ENCODE measurements at places on chromosomes 4 and X.

GRCh38 chrX:10393899-10394298 lies 226.5 kb downstream of the MID1 start:
- DNase-seq = no peak

DNA sequence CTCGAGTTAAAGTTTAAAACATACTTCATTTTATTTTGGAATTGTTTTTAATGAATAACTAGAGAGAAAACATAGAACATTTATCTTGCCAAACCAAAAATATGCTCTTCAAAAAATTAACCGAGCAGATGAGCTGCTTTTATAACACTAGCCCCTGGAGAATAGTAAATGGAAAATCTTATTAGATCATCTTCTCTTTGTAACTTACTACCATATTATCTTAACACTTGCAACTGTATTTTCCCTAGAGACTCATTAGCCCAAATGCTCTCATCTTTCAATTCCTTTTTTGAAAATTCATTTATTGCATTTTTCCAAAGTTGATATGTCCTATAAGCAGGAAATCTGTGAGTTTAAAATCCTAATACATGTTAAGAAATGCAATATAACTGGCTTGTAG lies 143.3 kb downstream of the CAMK2D start:
- no peak for DNase-seq

DNA sequence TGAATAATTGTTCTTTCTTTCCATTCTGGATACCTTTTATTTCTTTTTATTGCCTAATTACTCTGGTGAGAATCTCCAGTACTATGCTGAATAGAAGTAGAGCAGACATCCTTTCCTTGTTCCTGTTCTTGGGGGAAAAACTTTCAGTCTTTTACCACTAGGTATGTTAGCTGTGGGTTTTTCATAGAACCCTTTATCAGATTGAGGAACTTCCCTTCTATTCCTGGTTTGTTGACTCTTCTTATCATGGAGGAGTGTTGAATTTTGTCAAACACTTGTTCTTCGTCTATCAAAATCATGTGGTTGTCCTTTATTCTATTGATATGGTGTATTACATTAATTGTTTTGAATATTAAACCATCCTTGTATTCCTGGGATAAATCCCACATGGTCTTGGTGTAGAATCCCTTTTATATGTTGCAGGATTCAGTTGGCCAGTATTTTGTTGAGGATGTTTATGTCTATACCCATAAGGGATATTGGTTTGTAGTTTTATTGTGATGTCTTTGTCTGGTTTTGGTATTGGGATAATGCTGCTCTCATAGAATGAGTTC lies 23.6 kb downstream of the SH3BP2 start:
- no peak for DNase-seq

- DNase-seq = no peak
Observed at GRCh38 chr4:171279131-171279530, 534.1 kb upstream of the GALNTL6 start.

DNA sequence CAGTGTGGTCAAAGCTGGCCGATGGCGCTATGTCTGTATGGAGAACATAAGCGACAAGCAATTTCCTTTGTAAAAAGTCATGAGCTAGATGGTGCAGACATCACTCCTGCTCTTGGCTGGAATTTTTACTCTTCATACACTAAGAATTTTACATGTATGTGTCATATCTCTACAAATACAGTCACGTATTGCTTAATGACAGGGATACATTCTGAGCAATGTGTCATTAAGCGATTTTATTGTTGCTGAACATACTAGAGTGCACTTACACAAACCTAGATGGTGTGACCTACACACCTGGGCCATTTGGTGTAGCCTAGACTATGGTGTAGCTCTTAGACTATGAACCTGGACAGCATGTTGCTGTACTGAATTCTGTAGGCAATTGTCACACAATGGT lies 185.4 kb downstream of the SOWAHB start:
- DNase-seq = no peak

DNA sequence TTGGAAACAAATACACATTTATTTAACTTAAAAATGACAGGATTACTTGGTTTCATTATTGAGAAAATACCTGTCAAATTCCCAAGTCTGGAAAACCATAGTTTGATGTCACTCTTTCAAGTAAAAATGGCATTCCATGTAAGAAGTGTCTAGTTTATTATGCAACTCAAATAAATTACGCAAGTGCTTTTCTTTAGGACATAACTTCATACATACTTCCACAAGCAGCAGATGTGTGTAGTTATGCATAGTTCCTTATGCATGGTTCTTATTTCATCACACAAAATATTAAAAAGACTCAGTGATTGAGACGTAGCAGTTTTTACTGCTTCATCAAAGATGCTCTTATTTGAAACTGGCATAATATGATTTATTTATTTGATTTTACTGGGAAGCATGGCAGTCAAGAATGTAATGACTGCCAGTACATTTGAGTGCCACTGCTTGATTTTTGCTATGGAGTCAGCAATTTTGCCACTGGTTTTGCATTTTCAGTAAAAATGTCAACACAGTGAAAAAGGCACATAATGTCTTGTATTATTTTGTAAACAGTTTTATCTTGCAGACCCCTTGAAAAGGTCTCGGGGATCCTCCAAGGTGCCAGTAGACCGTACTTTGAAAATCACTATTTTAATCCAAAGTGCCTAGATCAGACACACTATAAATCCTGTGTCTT lies 62.1 kb downstream of the CLCN3 start:
- DNase-seq = no peak

DNA sequence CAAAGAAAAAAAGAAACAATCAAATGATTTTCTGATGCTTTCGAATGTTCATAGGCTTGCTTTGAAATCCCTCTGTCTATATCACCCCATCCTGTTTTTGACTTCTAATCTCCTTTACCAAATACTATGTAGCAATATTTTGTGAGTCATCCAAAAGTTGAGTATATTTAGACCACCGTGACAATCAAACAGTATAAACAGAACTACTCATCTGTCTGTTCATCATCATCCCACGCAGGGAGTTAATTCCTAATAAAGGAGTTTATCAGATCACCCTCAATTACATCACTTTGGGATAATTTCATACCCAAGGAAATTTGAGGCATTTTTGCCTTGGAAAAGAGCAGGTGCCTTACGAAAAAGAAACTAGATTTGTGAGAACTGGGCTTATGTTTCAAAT lies 212.9 kb downstream of the CBR4 start:
- DNase-seq = no peak

DNA sequence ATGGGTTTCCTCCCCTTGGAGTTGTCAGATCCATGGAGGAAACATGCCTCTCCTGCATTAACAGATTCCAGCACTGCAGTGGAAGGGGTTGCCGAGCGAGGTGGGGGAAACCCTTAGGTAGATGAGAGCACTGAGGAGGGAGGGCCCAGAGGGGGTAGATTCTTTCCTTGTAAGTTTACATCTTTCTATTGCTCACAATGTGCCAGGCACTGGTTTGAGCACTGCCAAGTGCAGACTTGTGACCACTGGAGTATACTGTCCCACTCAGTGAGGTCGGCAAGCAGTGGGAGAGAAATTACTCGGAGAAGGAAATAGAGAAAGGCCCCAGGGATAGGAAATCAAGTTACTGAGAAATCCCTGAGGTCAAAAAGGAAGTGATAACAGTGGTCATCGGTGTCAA lies 27.8 kb upstream of the TMEM154 start:
- no peak for DNase-seq

- DNase-seq = no peak
Observed at GRCh38 chr4:123297836-123298235, 98.8 kb upstream of the SPRY1 start.

DNA sequence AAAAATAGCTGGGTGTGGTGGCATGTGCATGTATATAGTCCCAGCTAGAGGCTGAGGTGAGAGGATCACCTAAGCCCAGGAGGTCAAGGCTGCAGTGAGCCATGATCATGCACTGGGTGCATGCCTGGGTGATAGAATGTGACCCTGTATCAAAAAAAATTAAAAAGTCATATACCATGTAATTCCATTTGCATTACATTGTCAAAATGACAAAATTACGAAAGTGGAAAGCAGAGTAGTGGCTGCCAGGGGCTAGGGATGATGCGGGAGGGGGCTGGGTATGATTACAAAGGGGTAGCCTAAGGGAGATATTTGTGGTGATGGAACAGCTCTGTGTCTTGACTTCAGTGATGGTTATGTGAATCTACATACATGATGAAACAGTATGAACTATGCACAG lies 97.8 kb downstream of the KDR start:
- no peak for DNase-seq

DNA sequence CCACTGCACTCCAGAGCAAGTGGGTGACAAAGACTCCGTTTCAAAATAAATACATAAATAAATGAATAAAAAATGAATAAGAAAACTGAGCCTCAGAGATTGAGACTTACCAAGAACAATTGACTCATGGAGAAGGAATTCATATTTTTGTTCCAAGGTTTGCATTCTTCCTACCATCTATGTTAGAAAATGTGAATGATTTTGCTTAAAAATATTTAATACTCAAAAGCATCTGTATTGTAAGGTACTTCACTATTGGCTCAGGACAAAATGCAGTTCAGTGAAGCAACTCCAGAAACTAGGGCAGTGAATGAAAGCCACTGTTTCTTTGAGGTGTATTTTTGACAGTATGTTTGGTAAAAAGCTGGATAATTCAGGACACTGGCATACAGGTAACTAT lies 54.1 kb downstream of the XAGE2 start:
- DNase-seq = no peak

DNA sequence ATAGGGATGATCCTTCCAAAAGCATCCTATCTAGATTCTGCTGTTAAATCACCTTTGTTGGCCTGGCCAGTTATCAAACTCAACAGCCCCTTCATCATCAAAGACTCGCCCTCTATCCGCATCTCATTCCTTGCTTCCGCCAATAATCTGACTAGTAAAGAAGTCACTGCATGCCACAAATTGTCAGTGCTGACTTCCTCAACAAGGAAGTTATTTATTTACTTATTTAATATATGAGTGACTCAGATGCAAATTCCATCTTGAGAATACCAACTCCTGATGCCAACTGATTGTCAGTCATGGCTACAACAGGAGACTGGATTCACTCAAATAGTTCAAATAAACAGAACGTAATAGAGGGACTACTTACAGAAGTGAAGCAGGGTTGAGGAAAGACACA lies 283.8 kb downstream of the TRIML1 start:
- DNase-seq = no peak

DNA sequence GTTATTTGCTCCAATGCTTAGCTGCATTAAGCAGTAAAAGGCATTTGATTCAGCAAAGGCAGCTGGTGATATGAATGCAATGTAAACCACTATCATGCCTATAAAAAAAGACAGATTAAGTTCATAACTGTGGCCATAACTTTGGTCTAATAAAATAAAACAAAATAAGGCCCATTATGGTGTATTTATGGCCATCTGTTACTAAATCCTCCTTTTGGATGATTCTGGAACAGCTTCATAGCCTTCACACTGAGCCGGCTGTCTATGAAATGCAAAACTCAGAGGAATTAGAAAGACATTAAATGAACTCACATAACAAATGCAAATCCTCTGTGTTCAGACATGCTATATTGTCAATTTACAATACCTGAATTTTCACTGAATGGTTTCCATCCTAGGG lies 223.7 kb upstream of the FAT4 start:
- no peak for DNase-seq

- DNase-seq = no peak
Observed at GRCh38 chr4:97216046-97216445, 927.2 kb downstream of the STPG2 start.
